Activated CD8-positive, alpha-beta memory T cell treated with anti-CD3 and anti-CD28 coated beads for 1 hour (primary cell): ENCODE measurements at places on chromosomes 2 and 18.

- DNase-seq = no peak
Measured at GRCh38 chr2:15313657-15314056, 247.5 kb downstream of the NBAS start.

DNA sequence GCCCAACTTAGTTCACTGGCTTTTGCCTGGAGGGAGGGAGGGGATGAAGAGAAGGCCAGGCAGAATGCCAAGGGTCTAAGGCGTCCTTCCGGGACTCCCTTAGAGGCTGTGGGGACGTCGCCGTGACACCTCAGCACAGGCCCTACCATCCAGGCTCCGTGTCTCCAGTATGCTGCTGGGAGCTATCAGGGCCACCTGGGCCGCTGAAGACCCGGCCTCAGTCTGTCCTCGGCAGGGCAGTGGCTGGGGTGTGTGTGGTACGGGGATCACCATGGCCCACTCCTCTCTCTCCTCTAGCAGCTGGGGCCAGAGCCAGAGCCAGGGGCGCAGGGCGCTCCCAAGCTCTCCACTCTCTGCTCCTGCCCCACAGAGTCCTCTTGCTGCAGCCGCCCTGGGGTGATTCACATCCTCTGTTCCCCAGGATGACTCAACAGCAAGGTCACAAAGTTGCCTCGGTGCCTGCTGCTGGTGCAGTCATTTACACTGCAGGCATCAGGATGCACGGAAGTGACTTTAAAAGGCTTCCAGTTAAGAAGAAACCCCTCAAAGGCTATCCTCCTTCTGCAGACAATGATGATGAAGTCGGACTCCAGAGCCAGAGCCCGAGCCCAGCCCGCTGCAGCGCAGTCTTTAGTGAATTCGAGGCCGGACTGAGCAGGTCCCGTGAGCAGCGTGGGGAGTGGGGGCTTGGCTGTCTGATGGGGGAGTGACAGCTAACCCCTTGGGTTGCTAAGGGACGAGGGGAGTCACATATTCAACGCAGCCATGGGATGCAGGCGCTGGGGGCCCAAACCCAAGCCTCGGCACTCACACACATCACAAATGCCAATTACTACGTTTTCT lies 31.9 kb downstream of the SNORC start:
- no peak for DNase-seq

DNA sequence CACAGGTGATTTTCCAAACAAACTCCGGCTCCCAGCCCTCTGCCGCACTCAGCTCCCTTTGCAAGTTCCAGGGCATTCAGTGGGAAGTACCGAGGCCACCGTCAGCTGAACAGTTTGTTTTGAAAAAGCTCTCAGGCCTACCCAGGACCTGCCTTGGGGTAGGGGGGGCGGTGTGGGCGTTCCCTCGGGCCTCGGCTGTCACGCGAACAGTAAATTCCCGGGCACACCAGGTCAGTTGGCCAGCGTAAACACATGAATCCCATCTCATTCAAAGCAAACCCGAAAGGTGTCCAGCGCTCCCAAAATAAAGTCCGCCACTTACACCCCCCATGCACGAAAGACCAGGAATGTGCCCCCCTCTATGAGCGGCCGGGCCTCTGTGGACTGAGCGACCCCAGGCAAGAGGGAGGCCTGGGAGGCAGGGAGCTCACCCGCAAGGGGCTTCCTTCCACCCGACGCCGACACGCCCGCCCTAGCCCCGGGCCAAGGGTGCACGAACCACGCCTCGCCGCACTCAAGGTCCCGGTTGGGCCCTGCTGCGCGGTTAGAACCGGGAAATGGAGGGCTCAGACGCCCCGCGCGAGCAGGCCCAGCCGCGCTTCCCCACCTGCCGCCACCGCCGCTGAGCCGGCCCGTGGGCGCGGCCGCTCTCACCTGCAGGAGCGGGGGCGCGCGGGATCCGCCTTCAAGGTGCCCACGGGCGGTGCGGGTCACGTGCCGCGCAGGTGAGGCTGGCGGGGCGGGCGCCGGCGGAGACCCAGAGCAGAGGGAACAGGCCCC lies at the start of gene WDSUB1:
Gene WDSUB1 (minus strand): TSS at position 775 of the 780 bp plus-strand sequence. CDS start 3,634 bp downstream, outside the sequence.
- DNase-seq = no peak

DNA sequence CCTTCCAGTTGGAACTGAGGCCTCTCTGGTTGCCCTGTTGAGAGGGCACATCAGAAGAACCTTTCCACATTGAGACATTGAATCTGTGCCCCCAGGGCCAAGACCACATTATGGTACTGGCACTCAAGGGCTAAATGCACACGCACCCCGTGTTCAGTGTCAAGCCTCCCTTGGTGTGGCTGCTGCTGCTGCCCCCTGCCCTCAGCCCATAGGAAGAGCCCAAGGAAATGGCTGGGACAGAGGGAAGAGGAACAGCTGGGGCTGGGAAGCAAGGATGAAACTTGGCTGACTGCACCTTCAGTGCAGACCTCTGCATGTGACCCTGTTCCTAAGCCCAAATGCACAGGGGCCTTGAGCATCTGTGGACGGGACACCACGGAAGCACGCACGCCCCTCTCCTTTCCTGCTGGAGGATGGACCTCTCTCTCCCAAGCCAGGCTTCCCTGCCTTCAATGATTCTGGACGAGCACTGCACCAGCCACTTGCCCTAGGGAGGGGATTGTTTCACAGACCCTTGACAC lies 40.2 kb downstream of the NIFK start:
- no peak for DNase-seq

DNA sequence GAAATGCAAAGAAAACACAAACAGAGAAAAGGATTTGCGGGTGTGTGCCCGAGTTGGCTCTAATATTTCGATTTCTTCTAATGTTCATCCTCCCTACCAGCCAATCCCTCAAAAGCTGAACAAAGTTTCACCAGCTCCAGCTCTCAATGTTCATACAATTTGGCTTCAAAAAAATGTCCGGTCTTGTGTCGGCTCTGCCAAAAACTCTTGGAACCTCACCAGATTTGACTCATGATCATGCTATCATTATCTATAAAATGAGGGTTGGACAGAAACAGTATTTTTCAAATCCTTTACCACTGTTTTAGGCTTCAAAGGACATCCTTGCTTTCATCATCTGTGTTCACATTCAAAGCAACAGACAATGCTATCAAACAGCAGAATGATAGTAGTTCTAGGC lies 88.2 kb downstream of the CRACDL start:
- no peak for DNase-seq

DNA sequence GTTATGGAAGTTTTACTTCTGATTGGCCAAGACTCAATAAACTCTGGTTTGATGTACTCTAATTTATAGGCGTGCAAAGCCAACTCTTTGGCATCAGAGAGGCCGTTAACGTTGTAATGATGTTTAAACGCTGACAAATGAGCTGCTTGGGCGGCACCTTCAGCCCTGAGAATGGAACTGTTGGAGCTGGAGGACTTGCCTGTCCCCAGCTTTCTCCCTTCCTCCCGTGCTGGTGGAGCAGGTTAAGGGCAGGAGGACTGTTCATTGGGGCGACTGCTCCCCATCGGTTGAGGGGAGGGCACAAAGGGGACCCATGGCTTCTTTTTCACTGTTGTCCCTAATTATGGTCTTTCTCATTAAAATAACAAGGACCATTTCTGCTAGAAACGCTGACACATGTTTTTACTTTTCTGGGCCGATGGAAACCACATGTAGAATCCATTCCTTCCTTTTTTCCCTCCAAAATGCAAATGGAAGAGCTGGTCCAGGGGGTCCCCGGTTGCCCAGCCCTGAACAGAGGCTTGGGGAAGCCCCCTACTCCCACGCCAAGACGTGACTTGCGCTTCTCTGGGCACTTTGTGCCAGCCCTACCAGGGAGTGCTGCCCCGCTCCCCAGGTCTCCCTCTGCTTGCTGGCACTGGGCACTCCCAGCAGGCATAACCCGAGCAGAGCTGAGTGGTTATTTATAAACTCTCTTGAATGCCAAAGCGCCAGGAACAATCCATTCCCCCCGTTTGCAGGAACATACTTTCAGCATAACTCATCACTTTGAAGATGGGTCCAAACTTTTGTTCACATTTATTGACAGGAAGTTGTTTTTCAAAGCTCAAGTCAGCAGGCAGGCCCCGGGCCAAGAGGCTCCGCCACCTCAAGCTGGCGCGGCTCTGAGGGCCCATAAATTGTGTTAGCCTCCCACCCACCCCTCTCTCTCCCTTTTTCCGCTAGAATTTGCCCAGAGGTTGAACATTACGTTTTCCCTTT lies 170.1 kb downstream of the ASB1 start:
- DNase-seq = no peak

- DNase-seq = no peak
Measured at GRCh38 chr2:189131991-189132390, 47.6 kb downstream of the COL5A2 start.
